ENCODE measurements at places on chromosomes 12 and 14.

DNA sequence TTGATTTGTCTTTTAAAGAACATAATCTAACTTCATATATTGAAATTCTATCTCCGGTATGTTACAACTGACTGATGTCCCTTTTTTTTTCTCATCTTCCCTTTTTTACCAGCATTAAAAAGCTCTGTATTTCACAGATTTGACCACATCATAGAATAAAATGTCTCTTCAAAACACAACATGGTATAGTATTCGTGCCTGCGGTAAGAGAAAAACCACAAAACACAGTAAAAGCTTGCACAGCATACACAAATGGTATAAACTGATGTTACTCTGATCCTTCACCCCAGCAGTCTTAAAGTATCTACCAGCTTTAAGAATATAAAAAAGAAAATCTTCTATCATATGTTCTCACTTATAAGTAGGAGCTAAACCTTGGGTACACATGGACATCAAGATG is 83.4 kb downstream of the HECTD1 start:
- DNase-seq: no peak

DNA sequence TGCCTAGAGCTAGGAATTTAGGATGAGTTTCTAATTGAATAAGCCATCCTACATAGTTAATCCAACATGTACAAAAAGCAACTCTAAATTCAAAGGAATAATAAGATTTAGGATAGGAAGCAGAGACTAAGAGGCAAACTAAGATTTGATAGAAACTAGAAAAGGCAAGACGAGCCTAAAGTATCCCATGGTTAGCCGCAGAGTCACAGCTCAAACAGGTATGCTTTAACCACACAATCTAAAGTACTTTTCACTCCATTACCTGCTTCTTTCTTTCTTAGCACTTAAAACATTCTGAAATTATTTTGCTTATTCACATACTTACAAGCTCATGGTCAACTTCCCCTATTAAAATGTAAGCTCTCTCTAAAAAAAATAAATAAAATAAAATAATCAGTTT is 51.8 kb downstream of the OTOGL start:
- DNase-seq: no peak

- no peak for DNase-seq
Observed at GRCh38 chr14:75615200-75615599, 36.8 kb downstream of the FLVCR2 start.

DNA sequence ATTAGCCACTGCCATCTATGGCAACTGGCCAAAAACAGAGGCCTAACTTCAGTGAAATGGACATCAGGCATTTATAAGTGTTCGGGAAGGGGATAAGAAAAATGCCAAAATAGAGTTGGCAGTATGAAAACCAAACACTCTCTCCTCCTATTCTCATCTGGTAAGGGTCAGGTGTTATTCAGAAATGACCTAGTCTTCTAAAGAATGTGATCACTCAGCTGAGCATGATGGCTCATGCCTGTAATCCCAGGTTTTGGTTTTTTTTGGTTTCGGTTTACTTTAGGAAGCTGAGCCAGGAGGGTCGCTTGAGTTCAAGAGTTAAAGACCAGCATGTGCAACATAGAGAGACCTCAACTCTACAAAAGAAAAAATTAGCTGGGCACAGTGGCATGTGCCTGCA is 170.3 kb downstream of the GRIN2B start:
- no peak for DNase-seq

DNA sequence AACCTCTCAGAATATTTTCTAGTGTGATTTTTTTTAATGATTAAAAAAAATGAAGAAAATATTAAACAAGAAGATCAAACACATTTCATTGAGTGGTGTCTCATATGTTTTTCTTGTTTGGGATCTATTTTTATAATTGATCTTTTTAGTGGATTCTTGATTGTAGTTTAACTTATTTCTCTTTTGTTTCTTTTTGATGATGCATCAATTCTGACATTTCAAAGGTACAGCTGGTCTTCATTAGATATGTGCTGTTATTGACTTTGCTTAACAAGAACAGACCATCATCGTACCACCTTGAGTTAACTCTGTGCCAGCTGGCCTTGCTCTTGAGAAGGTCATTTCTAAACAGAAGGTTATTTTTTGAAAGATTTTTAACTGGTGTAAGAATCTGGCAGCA is 45.8 kb upstream of the FGD4 start:
- no peak for DNase-seq

- DNase-seq: no peak
Observed at GRCh38 chr12:93148412-93148811, 219.3 kb upstream of the EEA1 start.

GRCh38 chr14:70713511-70713916 is 71.8 kb downstream of the TTC9 start:
- DNase-seq: no peak

DNA sequence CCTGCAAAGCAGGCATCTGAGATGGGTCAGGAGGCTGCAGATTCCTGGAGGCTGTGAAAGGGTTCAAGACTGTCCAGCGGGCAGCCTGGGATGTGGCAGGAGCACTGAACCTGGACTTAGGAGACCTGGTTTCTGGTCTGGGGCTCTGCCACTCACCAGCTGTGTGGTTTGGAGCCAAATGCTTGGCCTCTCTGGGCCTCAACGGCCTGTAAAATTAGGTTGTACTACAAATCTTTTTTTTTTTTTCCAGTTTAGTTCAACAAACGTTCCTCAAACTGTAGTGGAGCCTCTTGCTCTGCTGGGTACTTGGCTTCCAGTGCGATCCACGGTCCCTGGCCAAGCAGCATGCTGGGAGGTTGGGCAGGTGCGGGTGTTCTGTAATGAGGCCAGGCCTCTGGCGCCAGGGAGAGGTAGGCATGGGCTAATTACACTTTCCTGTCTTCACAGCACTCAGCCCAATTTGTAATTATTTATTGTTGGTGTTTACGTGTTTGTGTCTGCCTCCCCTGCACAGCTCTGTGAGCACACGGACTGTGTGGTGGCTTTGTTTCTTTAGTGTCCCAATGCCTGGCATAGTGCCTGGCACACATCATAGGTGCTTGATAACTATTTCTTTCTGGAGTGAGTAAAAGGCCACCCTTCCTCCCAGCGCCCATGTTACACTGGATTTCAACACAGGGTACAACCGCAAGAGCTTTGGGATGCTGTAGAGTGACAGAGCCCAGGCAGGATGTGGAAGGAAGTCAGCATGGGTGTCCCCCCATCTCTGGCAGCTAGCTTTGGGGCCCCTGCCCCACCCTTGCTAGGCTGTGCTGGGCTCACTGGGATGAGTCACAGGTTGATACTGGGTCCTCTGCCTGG is 5.8 kb upstream of the KRT80 start:
- DNase-seq: no peak

DNA sequence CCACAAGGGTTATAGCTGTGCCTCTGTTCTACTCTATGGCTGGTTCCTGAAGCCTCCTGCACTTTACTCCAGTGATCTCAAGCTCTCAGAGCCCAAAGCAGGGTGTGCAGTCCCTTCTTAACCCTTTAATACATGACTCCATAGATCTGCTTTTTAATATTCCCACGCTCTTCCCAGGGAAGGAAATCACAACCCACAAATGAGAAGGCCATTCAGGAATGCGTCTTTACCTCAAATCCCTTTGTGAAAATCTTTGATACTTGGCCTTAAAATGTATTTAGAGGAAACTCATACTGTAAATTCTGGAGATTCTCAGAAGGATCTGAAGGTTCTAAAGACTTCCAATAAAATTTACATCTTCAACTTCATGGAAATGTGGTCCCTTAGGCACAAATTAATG is 17.0 kb downstream of the NID2 start:
- DNase-seq: no peak

DNA sequence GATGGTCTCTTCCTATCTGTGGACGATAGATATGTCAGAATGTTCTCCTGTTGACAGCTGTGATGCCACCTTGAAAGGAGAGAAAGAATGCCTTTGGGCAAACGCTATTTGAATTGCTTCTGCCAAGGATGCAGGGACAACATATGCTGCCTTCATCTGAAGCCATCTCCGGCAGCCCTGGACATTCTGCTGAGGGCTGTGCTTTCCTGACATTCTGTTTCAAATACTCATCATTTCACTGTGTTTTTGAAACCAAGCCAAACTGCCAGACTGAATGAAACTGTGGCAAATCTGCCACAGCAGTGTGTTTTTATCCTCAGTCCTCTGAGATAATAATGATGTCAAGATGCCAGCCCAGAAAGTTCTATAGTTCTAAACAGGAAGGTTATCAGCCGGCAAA is 85.8 kb upstream of the BCAT1 start:
- DNase-seq: no peak

DNA sequence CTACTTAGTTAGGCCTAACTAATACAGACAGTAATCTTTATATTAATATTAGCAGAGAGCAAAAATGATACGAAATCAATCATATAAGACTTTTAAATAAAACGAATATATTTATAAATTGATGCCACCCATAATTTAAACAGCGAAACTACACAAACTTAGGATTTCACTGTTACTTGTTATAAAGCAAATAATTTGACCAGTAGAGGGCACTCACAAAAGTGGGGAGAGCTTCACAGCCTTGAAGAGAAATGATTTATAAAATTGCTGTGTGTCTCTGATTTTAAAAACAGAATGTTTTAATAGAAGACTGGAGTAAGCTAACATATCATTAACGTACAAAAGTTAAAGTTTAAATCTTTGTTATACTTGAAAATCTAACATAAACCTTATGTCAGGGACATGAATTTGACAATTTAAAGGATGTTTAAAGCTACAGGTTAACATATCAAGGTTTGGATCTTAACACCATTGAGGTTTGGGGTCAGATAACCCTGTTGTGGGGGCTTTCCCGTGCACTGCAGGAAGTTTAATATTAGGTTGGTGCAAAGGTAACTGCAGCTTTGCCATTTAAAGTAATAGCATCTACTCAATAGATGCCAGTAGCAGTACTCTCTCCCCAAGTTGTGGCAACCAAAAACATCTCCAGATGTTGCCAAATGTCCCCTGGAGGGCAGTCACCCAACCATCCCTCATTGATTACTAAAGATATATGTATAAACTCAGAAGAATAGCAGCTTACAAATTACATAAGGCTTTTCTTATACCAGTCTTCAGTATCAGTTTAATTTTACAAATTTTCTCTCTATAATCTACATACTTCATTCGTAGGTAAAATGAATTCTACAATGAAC is 9.3 kb downstream of the KRAS start:
- no peak for DNase-seq

GRCh38 chr12:122875590-122876220 is 20.2 kb downstream of the VPS37B start:
- DNase-seq: no peak

DNA sequence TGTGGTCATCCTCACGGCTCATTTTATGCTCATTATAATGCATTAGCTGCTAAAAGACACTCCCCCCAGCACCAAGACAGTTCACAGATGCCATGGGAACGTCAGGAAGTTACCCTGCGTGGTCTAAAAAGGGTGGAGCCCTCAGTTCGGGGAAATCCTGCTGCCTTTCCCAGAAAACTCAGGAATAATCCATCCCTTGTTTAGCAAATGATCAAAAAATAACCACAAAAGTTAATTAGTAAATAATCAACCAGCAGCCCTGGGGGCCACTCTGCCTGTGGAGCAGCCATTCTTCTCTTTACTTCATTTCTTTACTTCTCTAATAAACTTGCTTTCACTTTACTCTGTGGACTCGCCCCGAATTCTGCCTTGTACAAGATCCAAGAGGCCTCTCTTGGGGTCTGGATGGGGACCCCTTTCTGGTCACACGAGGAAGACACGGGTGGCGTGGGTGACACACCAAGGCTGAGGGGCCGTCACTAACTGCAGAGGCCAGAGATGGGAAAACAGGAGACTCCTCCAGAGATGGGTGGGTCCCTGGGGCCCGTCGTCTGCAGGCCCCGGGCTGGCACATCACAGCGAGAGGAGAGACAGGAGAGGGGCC is 65.5 kb downstream of the NOC4L start:
- DNase-seq: no peak

DNA sequence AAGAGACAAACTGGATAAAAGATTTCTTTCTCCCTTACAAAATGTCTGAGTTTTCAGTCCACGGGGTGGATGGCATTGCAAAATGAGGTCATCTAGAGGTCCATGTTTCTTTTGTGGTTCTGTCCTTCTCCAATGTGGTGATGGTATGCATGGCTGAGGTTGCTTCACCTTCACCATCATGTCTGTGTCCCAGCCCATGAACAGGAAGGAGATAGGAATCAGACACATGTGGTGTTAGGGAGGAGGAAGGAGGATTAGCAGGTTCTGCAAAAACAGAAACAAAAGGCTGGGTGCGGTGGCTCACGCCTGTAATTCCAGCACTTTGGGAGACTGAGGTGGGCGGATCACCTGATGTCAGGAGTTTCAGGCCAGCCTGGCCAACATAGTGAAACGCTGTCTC is 11.0 kb upstream of the AEBP2 start:
- no peak for DNase-seq

Data from stimulated activated CD4-positive, alpha-beta T cell treated with anti-CD3 and anti-CD28 coated beads, Interleukin-4, amount 100 ng/mL, for 48 hours (primary cell).